ENCODE measurements at places on chromosomes 3 and 15. TPM values are rescaled to one million over a fixed set of nuclear protein-coding genes. Genes with fewer than 3 reads are reported as not detected.

- no peak for DNase-seq
These were observed 164.8 kb upstream of the CDIN1 start for GRCh38 chr15:36414670-36415069.

DNA sequence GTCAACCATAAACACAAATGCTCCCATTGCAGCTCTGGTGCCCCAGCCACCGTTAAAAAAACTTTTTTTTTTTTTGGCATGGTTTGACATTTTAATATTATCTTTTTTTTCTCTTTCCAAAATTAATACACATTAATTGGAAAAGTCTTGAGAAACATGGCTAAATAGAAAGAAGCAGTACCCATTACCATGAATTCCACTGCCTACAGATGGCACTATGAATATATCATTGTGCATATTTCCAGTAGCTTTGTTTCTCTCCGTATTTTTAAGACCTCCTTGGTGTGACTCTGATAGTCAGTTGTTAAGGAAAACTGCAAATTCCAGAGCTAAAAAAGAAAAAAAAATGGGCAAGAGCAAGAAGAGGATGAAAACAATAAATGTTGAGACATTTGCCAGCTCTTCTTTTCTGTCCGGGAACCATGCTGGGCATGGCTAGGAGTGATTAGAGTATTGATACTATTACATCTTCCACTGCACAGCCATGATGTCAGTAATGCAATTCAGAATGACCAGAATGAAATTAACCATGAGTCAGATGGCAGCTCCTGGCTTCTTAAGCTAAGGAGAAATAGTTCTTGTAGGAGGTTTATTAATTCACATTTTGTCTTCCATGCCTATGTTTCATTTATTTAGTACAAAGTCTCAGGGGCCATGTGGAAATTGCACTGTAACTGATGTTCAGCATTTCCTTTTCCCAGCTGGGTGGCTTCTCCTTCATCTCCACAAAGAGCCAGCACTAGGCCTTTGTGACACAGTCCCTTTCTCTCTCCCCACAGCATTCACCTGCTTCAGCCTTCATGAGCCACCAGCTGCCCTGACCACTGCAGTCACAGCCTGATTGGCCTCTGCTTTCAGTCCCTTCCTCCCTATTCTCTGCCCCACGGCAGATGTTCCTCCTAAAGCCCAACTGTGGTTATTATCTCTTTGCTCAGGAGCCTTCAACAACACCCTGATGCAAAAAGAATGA lies 31.8 kb downstream of the SLC7A14 start:
- DNase-seq: no peak

Gene FSTL1
- total RNA-seq: 53.5 TPM

Gene AHSG
- 0.33 TPM for total RNA-seq

- no peak for DNase-seq
These were observed 162.3 kb upstream of the TMC3 start for GRCh38 chr15:81536356-81536755.

Gene PLCB2
- total RNA-seq: 26.5 TPM

DNA sequence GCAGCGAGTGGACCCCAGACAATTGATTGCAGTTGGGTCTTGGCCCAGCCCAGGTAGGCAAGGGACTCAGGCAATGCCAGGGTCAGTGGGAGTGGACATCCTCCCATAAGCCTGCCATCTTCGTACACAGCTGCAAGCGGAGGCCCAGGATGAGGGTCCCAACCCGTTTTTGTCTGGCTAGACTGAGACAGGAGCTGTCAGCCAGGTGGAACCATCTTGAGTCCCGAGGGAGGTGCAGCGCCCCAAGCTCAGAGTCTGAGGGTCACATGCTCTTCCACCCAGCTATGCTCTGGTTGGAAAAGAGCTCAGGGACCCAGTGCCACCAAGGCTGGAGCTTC lies 22.6 kb upstream of the IP6K2 start:
- DNase-seq: no peak

- peak; percentile 65 for DNase-seq
These were observed 34.9 kb downstream of the PRKCD start for GRCh38 chr3:53195602-53196574.

Gene RASGRP1
- total RNA-seq: 53.3 TPM

DNA sequence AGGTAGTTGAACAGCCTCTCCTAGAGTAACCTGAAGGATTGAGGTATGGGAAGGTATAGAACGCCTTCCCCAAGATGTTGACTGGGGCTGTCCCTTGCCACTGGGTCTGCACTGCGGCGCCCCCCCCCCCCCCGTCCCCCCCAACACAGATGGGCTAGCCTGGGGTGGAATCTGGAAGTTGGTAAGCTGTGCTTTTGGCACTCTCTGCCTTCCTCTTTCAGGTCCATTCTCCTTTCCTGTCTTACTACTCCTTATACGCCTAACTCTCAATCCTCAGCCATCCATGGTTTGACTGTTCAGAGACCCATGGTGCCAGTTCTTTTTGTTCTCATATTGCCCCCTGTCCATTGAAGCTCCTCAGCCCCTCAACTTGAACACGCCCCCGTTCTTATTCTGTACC lies 42.8 kb downstream of the MAP2K1 start:
- no peak for DNase-seq

Data from thymus (tissue), 14 donors.